CD4-positive, alpha-beta T cell treated with Interleukin-4 for 1 hour (primary cell): ENCODE measurements at places on chromosomes 2 and 18.

- no peak for DNase-seq
Measured at GRCh38 chr2:221972813-221973478, 325.9 kb downstream of the PAX3 start.

DNA sequence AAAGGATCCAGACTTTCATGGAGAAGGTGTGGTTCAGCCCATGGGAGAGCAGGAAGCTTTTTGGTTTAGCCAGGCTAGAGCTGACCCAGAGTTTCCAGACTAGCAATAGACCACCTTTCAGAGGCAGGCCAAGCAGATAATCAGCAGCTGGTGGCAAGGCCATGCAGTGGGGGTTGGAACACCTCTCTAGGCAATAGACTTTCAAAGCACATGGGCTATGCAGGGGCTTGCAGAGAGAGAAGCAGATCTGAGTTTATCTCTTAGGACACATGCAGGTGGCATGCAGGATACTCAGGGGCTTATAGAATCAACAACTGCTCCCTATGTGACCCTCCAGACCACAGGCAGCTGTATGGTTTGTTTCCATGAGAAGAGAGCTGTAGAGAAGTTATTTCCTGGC, 9.4 kb downstream of the XIRP2 start:
- DNase-seq, result no peak

GRCh38 chr2:239944694-239945551, 80.2 kb downstream of the NDUFA10 start:
- peak; percentile 62 for DNase-seq

GRCh38 chr2:206716623-206717022, 1.6 kb downstream of the DYTN start:
- DNase-seq, result no peak

- no peak for DNase-seq
Measured at GRCh38 chr18:26293982-26294381, 67.7 kb downstream of the TAF4B start.

DNA sequence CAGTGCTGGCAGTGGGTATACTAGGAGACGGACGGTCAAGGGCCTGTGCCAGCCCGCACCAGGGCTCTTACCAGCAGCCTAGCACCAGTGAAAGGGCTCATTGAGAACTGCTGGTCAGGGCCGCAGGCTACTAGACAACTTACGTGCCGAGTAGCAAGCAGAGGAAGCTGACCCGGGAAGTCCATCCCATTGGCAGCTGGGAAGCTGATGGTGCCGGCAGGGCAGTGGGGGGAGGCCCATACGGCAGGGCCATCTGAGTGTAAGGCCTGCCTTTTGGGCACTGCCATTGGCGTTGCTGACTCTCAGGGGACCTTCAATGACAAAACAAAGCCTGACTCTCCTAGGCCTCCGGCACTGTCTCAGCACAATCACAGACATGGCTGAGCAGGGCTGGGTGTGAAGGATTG, 20.6 kb downstream of the EFR3B start:
- no peak for DNase-seq

GRCh38 chr2:241323778-241324177, 8.1 kb downstream of the SEPTIN2 start:
- no peak for DNase-seq

DNA sequence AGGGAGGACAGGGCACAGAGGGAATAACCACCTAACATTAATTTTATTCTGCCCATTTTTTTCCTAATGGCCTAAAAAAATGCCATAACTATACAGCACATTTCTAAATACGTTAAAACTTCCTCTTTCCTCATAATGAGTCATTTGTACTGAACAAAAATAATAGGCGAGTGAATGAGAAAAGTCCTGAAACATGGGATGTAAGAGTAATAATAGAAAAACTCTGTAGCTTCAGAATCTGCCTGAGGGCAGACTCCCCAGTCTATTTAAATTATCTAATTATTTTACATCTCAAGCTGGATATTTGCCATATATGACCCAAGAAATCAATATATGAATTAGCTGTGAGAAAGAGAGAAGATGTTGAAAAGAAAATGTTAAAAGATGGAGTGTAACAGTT, 285.1 kb downstream of the TMX3 start:
- no peak for DNase-seq

GRCh38 chr2:33008716-33009115, 62.0 kb downstream of the LTBP1 start:
- no peak for DNase-seq

- peak; percentile 2 for DNase-seq
Measured at GRCh38 chr2:124804014-124804940, 779.2 kb downstream of the CNTNAP5 start.

- DNase-seq, result no peak
Measured at GRCh38 chr18:49580279-49580678, 18.4 kb downstream of the LIPG start.
